ENCODE measurements at places on chromosomes 4 and X. TPM values are rescaled to one million over a fixed set of nuclear protein-coding genes. Genes with fewer than 3 reads are reported as not detected.

DNA sequence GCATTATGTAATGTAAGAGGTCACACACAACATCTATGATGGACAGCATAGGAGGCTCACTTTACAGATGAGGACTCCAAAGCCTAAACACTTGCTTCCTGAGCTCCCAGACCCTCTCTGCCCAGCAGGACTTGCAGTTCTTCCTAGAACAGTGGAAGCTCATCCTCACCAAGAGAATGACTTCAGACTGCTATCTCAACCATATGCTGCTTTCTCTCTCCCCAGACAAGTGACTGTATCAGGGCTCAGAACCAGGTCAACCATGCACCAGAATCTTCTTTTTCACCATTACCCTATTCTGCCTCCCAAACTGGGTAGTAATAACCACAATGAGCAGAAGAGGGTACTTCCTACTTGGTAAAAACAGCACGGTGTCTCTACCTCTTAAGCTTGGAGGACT lies 12.2 kb downstream of the RNF150 start:
- DNase-seq = no peak

HS3ST1 gene
- 3.1 TPM for polyA plus RNA-seq

AKAP4 gene
- polyA plus RNA-seq = not detected

GRCh38 chrX:30971774-30972603 lies 82.9 kb upstream of the TAB3 start:
- DNase-seq = no peak

- no peak for DNase-seq
These were observed 194.6 kb upstream of the C1QTNF7 start for GRCh38 chr4:15233264-15233597.

- no peak for DNase-seq
These were observed 48.9 kb upstream of the MTNR1A start for GRCh38 chr4:186604124-186604807.

DNA sequence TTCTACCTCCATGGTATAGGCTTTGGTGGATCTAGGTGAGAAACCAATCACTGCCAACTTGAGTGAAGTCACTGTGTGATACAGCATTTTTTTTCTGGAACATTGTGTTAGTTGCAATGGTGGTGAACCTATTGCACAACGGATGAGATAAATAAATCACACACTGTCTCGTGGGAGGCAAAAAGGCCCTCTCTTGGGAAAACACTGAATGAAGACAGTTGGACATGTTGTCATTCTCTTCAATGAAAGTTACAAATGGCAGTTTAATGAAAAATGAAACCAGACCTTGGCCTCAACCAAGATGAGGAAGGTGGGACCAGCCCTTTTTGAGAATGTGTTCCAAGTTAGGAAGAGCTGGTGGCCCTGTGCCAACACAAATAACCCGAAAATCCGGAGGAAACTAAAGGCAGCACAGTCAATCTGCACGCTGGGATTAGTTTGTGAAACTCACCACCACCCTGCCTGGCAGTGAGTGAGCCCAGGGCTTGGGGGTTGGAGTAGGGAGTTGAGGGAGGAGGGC lies 5.4 kb upstream of the ADGRG2 start:
- DNase-seq = no peak

- no peak for DNase-seq
These were observed 15.5 kb upstream of the GPR82 start for GRCh38 chrX:41708486-41708885.

ARHGAP4 gene
- 25.4 TPM for polyA plus RNA-seq

CABS1 gene
- polyA plus RNA-seq = not detected

FGF13 gene
- 10.6 TPM for polyA plus RNA-seq

ESX1 gene
- not detected for polyA plus RNA-seq

GRCh38 chrX:49956313-49956712 lies 33.9 kb downstream of the CLCN5 start:
- no peak for DNase-seq

- no peak for DNase-seq
These were observed 75.3 kb downstream of the BCOR start for GRCh38 chrX:40022421-40022820.

- DNase-seq = no peak
These were observed 603 bp downstream of the MAD2L1 start for GRCh38 chr4:120065974-120066516.

DNA sequence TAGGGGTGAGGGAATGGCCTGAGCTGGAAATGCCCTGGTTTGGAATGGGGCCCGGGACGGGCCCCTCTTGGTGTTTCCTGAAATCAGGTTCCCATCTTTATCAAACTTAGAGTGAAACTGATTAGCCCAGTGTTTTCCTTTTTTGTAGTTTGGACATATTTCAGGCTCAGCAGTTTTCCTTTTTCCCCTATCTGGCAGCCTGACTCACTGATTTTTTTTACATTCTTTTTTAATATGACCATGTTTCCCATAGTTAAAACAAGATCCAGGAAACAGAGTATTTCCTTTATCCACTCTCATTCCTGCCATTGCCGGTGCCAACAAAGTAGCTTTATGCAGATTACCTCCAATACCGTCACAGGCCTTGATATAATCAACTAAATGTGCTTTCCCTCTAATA lies 20.5 kb upstream of the C4orf17 start:
- no peak for DNase-seq

DNA sequence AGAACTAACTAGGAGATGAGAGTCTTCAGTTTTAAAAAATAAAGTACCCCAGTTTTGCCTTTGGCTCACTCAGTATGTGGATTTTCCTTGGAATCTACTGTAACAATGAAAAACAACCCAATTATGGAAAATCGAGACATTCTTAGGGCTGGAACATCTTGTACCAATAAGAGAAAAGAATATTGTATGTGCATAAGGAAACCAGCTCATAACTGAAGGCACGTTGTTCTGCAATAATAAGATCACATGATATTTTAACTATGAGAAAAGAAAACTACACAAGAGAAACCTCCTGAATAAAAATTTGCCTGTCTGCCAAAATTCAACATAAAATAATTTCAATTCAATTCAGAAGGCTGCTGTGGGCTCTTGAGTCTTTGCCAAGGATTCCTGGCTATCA lies 261.8 kb upstream of the EDNRA start:
- no peak for DNase-seq

C4orf33 gene
- 19.6 TPM for polyA plus RNA-seq

DNA sequence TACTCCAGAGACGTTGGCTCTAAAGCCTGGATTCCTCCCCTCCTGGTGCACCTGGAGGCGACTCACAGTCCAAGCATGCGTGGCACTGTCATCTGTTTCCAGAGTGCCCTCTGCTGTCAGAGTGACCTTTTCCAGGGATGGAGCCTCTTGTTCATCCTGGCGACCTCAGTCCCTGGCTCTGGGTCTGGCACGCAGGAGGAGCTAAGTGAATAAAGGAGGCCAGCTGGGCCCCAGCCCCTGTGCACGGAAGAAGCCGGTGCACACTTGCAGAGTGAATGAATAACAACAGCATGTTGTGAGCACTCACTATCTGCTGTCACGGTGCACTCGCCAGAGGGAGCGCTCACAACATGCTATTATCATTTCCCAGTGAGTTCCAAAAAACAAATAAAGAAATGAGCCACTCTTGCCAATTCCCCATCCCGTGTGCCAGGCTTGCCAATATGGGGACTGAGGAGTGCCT lies 27.8 kb upstream of the PSAPL1 start:
- DNase-seq = no peak

CCDC149 gene
- polyA plus RNA-seq = 18.4 TPM

GRCh38 chr4:104420766-104421165 lies 73.9 kb downstream of the CXXC4 start:
- DNase-seq = no peak

- DNase-seq = no peak
These were observed 406.7 kb upstream of the SPANXN1 start for GRCh38 chrX:144840616-144841015.

GRCh38 chr4:77273412-77273811 lies 116.4 kb downstream of the CCNG2 start:
- DNase-seq = no peak

CTAG2 gene
- polyA plus RNA-seq = not detected

LSM6 gene
- polyA plus RNA-seq = 66.3 TPM

SLC9B1 gene
- 4.1 TPM for polyA plus RNA-seq

GRCh38 chrX:20265726-20266681 lies 705 bp downstream of the RPS6KA3 start:
- peak; percentile 13 for DNase-seq

DNA sequence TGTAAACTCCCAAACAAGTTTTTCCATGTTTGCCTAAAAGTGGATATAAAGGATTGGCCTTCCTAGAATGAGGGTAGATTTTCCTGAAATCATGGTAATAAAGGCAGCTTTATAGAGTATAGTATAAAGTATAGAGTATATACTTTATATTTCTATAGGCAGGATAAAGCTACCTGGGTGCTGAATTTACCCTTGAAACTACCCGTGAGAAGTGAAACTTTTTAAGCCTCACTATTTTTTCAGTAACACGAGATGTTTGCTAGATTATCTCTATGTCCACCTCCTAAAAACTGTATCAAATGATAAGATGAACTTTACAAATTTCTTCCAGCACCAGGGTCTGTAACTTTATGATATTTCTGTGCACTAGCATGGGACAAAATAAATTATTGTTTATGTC lies 340.0 kb upstream of the GALNTL6 start:
- no peak for DNase-seq

- DNase-seq = no peak
These were observed 777 bp upstream of the TFE3 start for GRCh38 chrX:49043987-49044281.

KIF4A gene
- polyA plus RNA-seq = 17.7 TPM

TMPRSS11A gene
- polyA plus RNA-seq = 0.09 TPM

- DNase-seq = no peak
These were observed 56.7 kb downstream of the IGFBP7 start for GRCh38 chr4:57053508-57053907.

EIF4E gene
- polyA plus RNA-seq = 118 TPM

DNA sequence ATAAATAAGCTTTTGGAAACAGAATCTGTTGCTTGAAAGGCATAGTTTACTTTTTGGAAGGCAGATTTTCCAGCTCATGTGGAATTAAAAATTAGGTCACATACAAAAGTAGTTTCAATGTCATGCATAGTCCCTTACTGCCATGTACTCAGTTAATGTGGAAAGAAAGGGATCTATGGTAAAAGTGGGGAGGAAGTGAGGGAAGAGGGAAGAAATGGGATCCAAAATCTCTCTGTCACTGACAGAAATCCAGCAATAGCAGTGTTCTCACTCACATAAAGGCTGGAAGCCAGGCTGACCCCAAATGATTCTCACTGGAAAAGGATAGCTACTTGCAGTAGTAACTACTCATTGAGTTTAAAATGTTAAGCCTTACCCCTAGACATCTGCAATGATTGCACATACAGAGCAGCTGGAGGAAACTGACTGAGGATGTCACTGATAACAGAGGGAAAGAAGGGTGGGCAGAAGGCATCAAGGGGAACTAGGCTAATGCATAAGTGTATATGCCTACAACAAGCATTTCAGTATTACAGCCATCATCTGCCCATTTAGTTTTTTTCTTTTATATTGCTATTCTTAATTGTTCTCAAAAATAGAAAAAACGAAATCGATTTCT lies 445.6 kb downstream of the FAT4 start:
- DNase-seq = no peak

FAM53A gene
- polyA plus RNA-seq = 2.1 TPM

DNA sequence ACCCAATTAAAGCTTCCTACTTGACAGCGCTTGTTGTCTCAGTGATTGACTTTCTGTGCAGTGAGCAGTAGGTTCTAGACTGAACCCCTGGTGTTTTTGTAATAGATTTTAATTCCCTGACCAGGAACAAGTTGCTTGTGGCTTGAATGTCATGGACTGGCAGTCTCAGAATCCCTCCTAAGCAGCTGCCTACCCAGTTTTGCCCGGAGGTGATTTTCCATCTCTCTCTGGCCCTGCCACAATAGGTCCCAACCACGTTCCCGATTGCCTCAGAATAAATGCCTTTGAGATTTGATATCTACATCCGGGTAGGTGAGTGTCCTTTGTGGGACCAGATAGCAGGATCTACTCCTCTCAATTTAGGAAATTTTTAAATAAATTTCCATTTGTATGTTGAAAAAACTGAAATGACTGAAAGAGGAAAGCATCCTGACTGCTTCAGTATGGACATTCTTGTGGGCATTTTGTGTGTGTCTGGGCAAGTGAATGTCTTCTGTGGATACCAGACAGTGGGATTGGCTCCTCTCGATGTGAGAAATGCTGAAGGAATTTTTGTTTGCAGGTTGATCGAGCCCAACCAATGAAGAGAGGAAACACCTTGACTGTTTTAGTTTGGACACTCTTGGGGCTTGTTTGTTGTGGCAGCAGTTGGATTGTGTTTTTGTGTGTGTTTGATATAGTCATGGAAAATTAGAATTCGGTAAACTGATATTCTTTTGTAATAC lies 1607.4 kb downstream of the C4orf33 start:
- DNase-seq = no peak

GRCh38 chr4:24995346-24995919 lies 35.3 kb downstream of the LGI2 start:
- DNase-seq = no peak

MAB21L2 gene
- polyA plus RNA-seq = not detected

GRCh38 chr4:86181585-86181984 lies 178.3 kb downstream of the MAPK10 start:
- DNase-seq = no peak
